Keratinocyte (primary cell): ENCODE measurements at places on chromosomes 7 and 10. TPM values are rescaled to one million over a fixed set of nuclear protein-coding genes. Genes with fewer than 3 reads are reported as not detected.

GRCh38 chr7:17086403-17086802 is 204.6 kb upstream of the AGR3 start:
- peaks cover 9% of the 10 kb centered on the region for H3K4me1 ChIP-seq
- H3K4me3 ChIP-seq, result no peak overlapping the region
- H3K36me3 ChIP-seq, result no peaks in the 10 kb centered on the region
- H3K27ac ChIP-seq, result no peak overlapping the region
- no peak for DNase-seq

- H3K27me3 ChIP-seq, result no peaks in the 10 kb centered on the region
- DNase-seq, result no peak
- peaks cover 7% of the 10 kb centered on the region for H3K4me1 ChIP-seq
- no peak overlapping the region for H3K27ac ChIP-seq
Observed at GRCh38 chr7:33066771-33067170, 4.2 kb upstream of the NT5C3A start.

GRCh38 chr7:38163671-38164070 is 14.4 kb upstream of the STARD3NL start:
- no peaks in the 10 kb centered on the region for H3K27me3 ChIP-seq
- H3K4me3 ChIP-seq, result no peak overlapping the region
- no peak for DNase-seq
- H3K4me1 ChIP-seq, result no peaks in the 10 kb centered on the region

KRIT1 gene
- 33.3 to 39.5 TPM (median 35.6 TPM) in 3 replicates for polyA plus RNA-seq

DNA sequence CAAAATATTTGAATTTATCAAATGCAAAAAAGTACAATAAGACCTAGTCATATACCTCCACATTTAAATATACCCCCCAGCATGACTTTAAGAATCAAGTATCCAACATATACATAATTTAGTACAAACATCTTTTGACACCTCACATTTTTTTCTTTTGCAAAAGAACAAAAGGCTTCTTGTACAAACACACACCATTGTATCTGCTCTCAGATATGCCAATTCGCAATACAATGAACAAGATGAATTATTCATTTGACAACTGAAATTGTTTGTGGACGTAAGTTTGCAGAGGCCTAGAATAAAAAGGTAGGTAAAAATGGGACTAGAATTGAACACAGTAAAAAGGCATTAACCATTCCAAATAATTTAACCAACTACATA is 154.4 kb downstream of the CACNA2D1 start:
- H3K27ac ChIP-seq, result no peak overlapping the region
- peaks cover 6% of the 10 kb centered on the region for H3K4me1 ChIP-seq
- no peaks in the 10 kb centered on the region for H3K36me3 ChIP-seq
- DNase-seq, result no peak
- H3K4me3 ChIP-seq, result no peak overlapping the region

DNA sequence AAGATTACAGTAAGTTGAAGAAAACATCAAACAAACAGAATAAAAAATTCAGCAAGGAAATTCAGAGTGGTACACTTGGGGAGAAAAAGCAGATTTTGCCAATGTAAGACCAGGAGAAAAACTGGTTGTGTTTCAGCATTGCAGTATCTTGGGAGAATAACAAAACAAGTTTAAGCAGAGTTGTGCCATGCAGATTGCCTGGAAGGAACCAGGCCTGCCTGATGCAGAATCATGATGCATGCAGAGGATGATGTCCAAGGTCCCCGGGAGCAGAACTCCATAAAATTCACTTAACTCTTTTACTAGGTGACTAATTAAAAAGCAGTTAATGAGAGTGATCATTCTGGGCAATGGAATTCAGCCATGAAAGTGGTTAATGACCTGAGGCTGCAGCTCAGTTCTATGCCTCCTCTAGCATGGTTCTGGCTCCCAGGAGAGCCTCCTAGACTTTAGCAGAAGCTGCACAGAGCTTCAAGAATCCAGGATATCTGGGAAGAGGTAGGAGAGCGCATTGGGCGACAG is 379.7 kb upstream of the C7orf33 start:
- no peaks in the 10 kb centered on the region for H3K27me3 ChIP-seq
- no peaks in the 10 kb centered on the region for H3K36me3 ChIP-seq
- no peak for DNase-seq
- no peak overlapping the region for H3K27ac ChIP-seq
- no peaks in the 10 kb centered on the region for H3K4me1 ChIP-seq

GRCh38 chr7:87380905-87381304 is 35.4 kb downstream of the CROT start:
- no peak for DNase-seq
- H3K4me1 ChIP-seq, result no peaks in the 10 kb centered on the region
- no peak overlapping the region for H3K27ac ChIP-seq

DNA sequence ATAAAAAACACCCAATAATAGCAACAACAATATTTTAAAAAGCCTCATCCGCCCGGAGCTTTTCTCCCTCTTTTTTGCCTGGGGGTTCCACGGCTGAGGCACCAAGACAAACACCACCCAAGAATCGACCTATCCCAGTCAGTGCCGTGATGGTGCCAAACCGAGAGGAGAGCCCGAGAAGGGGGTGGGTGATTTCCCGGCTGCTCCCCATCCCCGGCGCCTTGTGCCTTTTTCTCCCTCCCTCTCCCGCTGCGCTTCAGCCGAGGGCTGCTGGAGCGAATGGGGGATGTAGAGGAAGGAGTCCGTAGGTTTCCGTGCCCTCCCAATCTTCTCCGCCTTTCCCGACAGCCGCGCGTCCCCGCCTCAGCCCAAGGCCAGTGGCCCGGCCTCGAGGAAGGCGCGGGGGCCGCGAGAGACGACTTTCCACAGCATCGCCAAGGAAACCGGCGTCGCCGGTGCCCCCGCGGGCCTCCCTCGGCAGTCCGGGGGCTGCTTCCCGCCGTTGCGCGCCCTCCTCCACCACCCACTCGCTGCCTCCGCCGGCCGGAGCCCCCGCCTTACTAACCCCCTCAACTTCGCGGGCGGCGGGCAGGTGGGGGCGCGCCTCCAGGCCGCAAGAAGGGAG is 1.3 kb downstream of the EGR2 start:
- DNase-seq, result no peak
- peak overlapping the region; percentile 94 for H3K4me3 ChIP-seq
- peaks cover 43% of the 10 kb centered on the region for H3K27me3 ChIP-seq
- peaks cover 32% of the 10 kb centered on the region for H3K4me1 ChIP-seq
- H3K27ac ChIP-seq, result no peak overlapping the region
- no peaks in the 10 kb centered on the region for H3K36me3 ChIP-seq

GRCh38 chr7:15291699-15292098 is 270.1 kb downstream of the AGMO start:
- no peak for DNase-seq
- no peaks in the 10 kb centered on the region for H3K36me3 ChIP-seq
- H3K27me3 ChIP-seq, result no peaks in the 10 kb centered on the region
- no peak overlapping the region for H3K27ac ChIP-seq

FAM13C gene
- polyA plus RNA-seq, result 0.08 to 1.2 TPM (median 0.58 TPM) in 3 replicates

DNA sequence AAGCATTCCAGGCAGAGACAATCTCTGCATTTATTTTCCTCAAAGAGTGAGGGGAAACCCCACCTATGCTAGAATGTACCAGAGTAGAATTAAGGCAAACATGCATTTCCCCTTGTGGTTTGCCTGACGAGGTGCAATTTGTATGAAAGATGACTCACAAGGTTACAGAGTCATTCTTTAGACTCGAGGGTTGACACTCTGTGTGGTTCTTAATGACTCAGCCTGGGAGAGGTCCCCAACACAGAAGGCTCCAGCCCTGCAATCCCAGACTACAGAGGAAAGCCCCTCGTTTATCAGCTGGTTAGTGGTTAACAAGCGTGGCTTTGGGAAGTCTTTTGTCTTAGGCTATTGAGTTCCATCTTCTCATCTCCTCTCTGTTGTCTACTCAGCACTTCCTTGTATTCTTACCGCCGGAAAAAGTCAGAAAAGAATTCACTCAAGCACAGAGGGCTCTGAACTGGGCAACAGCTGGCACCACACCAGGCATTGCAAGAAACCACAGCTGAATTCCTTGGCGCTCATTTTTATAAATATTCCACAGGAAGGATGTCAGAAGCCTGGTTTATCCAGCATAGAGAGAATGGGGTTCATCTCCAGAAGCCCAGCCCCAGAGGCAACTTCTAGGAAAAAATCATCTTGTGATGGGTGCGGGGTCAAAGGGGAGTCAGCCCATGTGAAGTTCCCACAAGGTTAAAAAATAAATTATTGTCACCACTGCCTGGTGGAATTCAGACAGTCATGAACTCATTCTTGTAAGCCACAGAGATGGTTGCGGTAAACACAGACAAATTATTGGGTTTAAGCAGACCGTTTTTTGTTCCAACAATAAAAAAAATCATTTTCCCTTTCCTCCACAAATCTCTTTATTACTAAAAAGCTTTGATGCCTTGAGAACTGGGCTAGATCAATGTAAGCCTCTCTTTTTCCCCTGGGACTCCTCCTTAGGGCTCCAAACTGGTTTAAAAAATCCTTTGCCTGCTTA is 24.5 kb upstream of the SVIL start:
- no peaks in the 10 kb centered on the region for H3K27me3 ChIP-seq
- H3K27ac ChIP-seq, result peak overlapping the region; percentile 74
- DNase-seq, result peak; percentile 99
- peaks cover 13% of the 10 kb centered on the region for H3K36me3 ChIP-seq
- H3K4me1 ChIP-seq, result peaks cover 33% of the 10 kb centered on the region

DNA sequence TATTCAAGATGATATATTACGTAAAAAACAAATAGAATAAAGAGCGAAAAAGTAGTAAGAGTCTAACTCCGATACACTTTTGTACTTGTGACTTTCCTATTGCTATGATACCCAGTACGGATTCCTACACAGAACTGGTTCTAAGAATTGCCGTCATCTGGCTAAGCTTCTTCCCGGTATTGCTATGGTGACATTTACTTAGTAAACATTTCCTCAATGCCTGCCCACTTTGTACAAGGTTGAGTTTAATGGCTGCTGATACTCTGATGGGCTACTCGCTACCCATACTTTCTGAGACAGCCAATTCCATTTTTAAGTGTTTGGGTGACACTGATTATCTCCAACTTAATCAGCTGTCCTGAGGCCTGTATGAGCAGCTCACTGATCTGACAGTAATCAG is 55.6 kb downstream of the OSBPL3 start:
- no peaks in the 10 kb centered on the region for H3K36me3 ChIP-seq
- H3K27ac ChIP-seq, result no peak overlapping the region
- H3K4me3 ChIP-seq, result no peak overlapping the region
- H3K27me3 ChIP-seq, result no peaks in the 10 kb centered on the region
- no peak for DNase-seq
- peaks cover 51% of the 10 kb centered on the region for H3K4me1 ChIP-seq

DNA sequence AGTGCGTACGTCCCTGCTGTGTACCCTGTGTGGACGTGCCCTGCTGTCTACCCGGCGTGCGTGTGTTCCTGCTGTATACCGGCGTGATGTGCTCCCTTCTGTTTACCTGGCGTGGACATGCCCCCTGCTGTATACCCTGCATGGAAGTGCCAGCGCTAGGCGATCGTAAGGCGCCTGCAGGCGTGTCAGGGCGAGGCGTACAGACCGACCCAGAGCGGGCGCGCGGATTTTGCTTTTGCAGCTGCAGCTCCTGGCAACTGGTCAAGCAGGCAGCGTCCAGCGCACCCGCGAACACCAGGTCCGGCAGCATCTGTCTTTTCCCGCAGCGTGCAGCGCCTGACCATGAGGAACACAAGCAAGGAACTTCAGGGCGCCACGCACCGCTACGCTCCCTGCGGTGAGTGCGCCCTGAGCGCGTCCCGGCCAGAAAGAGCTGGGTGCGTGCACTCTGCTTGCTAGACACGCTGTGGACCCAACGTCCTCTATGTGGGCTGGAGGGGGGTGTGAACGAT is 680 bp downstream of the C7orf57 start:
- H3K27me3 ChIP-seq, result peaks cover 6% of the 10 kb centered on the region
- no peak overlapping the region for H3K27ac ChIP-seq
- H3K36me3 ChIP-seq, result no peaks in the 10 kb centered on the region
- no peak for DNase-seq
